ENCODE measurements at places on chromosomes 1 and 21.

- no peak for DNase-seq
Measured at GRCh38 chr1:191892716-191893115, 265.5 kb upstream of the RGS18 start.

- no peak for DNase-seq
Measured at GRCh38 chr1:156433602-156434001, 64.6 kb downstream of the RHBG start.

GRCh38 chr1:197731449-197731848, 43.8 kb downstream of the DENND1B start:
- no peak for DNase-seq

DNA sequence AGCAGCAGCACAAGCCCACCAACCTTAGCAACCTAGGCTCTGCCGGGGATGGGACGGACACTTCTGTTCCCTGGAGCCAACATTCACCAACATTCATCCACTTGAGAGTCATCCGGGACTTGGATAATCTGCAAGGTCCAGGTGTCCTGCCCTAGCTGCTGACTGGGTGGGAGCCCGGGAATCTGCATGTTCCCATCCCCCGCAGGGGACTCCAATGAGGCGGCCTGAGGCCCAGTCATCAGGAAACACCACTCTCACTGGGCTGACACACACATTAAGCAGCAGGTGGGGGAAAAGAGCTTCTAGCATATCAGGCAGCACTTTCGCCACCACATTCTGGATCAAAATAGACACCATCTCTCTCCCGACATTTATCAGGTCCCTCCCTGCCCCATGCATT, 38.4 kb upstream of the CCSAP start:
- DNase-seq, result no peak

GRCh38 chr21:44487831-44488230, 32.5 kb downstream of the LRRC3 start:
- no peak for DNase-seq

DNA sequence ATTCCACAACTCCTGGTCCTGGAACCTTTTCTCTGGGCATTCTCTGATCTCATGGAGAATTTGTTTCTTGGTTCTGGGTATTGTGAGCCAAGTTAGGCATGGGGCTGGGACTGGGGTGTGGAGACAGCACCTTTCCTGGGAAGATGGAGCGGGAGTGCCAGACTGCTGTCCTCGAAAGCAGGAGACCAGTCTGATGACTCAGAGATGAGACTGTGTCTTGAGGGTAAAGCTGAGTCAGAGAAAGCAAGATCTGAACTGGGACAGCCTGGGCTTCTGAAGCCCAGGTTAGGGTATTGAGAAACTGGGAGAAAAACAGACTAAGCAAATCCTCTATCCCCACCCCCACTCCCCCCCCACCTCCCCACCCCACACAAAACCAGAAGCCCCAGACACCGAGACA, 2.2 kb upstream of the KANK4 start:
- DNase-seq, result peak; percentile 28

DNA sequence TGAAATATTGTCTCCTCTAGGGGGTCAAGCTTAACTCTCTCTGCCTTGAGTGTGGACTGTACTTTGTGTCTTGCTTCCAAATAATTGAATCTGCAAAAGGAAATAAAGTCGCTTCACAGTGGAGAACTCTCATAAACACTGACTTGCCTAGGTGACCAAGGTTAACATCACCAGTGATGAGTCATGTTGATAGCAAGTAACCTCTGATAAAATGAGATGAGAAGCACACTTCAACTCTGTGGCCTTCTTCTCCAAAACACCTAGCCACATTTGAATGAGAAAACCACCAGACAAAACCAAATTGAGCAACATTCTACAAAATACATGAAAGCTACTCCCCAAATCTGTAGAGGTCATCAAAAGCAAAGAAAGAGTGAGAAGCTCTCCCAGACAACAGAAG, 37.6 kb downstream of the PDE4B start:
- DNase-seq, result no peak

DNA sequence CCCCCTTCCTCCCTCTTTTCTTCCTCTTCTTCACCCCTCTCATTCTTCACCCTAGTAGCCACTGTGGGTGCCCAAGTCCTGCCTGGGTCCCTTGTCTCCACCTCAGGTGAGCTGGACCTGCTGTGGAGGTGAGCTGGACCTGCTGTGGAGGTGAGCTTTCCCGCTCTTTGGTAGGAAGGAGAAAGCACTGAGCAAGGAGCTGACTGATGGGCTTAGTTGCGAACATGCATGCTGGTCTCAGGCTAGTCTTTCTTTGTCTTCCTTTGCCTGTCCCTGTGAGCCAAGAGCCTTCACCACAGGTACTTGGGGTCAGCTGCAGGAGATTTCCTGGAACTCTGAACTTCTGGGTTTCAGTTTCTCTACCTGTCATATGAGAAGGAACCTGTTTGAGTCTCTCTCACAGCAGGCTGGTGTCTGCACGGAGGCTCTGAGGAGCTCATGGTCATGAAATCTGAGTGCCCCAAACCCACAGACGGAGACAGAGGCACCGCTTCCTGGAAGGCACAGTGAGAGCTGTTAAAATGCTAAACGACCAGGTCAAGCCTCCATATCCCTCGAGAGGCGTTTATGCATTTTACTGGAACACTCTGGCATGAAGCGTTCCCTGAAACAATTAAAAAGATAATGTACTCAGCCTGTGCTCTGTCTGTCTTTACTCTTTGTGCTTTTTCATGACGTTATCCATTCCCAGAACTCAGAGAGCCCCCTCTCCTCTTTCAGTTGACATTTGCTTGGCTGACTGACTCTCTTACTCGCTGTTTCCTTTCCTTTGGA, 69.5 kb downstream of the RHOU start:
- DNase-seq, result no peak

DNA sequence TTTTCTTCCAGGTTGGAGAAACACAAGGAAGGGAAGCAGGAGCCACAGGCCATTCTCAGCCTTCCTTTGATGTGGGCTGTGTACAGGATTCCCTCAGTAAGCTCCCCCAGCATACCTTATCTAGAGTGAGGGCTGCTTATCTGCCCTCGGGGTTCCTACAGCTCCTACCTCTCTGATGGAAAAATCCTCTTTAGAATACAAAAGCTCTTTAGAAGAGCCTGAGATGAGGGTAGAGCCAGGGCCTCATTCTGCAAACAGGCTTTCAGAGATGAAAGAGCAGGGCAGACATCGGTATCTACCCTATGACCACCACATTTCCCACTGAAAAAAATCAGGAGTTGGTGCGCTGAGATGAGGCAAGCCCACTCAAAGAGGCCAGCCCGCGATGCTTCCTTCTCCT, 85.1 kb downstream of the PLPP3 start:
- DNase-seq, result no peak

DNA sequence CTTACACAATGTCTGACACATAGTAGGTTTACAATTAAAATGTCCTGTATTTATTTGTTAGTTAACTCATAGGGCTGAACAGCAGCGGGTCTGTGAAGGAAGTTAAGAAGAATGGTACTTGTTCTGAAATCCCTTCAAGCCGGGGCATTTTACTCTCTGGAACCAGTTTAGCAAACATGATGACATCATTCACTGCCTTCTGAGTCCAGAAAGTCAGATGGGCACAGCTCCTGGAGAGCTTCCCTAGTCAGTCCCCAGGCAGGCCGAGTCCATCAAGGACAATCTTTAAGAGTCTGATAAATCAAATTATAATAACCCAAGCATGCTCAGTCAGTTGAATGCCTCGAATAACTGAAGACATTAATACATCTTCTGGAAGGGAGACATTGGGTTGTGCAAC, 125.4 kb upstream of the DAB1 start:
- DNase-seq, result no peak

DNA sequence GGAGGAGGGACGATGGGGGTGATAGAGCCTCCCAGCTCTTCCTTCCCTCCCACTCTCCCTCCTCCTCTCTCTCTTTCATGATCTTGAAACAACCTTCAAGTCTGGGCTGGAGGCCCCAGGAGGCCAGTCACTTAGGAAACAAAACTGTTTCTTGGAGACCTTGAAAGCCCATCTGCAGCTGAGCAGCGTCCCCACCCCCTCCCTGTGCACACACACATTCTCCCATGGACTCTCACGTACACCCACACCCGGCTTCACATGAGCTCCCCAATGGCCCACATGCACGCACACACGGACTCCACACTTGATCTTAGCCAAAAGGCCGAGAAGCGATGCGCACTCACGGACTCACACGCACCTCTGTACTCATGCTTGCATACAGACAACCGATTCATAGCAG, 3.2 kb upstream of the ATP1A2 start:
- no peak for DNase-seq

DNA sequence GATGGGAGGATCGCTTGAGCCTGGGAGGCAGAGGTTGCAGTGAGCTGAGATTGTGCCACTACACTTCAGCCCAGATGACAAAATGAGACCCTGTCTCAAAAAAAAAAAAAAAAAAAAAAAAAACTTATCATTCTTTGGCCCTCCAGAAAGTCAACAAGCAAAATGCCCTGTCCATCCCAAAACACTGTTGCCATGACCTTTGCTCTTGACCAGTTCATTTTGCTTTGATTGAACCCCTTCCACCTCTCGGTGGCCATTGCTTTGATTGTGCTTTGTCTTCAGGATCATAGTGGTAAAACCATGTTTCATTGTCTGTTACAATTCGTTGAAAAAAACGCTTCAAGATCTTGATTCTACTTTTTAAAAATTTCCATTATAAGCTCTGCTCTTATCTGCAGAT, 8.5 kb upstream of the SYPL2 start:
- no peak for DNase-seq

DNA sequence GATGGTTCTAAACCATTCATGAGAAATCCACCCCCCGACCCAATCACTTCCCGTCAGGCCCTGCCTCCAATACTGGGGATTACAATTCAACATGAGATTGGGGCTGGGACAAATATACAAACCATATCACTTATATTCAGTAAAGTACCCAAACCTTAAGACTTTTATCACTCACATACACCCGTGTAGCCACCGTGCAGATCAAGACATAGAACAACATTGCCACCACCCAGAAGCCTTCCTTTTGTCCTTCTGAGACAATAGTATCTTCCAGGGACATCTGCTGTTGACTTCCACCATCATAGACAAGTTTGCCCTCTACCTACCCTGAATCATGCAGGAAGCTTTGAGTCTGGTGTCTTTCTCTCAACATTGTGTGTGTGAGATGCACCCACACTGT, 37.5 kb downstream of the CLIC6 start:
- DNase-seq, result no peak

- no peak for DNase-seq
Measured at GRCh38 chr1:112923234-112923958, 32.6 kb downstream of the SLC16A1 start.

GRCh38 chr1:85049735-85050166, 1.5 kb upstream of the MCOLN3 start:
- no peak for DNase-seq

GRCh38 chr1:167291539-167292185, 71.0 kb downstream of the POU2F1 start:
- no peak for DNase-seq

DNA sequence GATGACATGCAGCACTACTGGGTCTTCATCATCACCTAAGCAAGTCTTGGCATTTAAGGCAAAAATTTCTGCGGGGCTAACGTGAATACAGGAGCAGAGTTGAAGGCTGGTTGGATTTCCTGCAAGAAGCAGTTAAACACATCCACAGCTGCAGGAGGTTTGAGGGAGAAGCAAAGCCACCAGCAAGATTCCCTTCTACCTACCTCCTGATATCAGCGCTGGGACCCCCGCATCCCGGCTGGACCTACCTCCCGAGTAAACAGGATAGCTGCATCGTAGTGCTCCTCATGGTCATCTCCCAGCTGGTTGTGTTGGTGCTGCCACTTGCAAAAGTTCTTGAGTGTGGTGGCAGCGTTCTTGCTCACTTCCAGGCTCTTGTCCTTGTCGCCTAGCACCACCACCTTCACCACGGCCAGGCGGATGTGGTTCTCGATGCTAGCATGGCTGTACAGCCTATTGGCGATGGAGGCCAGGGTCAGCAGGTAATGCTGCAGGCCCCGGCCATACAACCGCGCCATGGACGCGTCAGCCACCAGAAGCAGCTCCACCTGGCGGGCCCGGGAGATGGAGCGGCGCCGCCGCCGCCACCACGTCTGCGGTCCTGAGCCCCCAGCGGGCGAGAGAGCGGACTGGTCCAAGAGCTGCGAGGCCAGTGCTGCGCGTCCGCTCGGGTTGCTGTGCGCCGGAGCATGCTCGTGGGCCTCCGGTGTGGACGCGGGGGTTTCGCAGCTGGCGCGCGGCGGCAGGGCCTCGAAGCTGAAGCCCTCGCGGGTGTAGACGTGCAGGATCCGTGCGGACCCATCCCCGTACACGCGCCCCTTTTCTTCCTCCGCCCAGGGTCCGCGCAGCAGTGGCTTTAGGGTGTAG, 1.6 kb downstream of the ADAMTS5 start:
- no peak for DNase-seq

GRCh38 chr1:109631513-109632505, 12.2 kb downstream of the AMPD2 start:
- DNase-seq, result no peak

DNA sequence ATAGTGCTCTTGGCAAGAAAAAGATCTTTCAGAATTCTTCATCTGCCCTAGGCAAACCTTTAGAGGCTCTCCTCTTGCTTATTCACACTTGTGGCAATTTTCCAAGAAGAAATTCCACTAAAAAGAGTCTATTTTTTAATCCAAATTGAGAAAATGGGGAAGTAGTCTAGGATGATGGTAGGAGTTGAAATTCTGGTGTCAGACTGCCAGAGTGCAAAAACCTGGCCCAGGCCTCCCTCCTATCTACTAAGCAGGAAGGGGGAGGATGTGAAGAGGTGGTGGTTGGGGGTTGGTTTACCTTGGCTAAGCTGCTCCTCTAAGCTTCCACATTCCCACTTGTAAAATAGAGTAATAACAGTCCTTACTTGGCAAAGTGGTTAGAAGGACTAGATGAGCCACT, 120.6 kb upstream of the KCNJ15 start:
- DNase-seq, result no peak

DNA sequence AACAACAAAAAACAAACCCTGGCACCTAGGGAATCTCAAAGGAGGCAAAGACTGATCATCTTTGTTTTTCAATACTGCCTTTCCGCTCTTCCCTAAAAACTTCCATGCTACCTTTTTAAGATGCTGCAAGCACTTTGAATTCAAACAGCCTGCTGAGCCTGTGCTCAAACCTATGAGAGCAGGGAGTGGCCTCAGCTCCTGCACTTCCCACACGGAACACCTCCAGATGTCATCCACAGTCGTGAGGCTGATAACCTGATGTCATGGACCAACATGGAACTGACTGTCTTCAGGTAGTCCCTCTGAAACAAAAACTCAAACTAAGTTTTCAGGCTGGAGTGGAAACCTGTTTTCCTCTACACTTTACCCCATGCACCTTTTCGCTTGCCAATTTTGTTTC, 46.8 kb downstream of the DESI2 start:
- DNase-seq, result no peak

DNA sequence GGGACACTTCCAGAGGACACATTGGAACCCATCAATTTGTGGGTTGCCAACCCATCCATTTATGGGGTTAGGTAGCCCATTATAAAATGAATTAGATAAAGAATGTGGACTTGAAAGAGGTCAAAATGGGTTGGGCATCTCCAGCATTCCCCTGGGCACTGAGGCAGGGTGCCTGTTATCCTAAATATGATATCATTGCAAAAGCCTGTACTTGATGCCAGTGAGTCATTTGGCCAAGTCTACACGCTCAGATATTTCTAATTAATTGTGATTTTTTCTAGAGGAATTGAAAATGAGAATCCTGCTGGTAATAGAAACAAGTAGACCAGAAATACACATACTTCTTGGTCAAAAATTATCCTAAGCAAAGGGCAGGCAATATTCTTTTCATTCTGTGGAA, 21.9 kb upstream of the NBL1 start:
- DNase-seq, result no peak
